ENCODE measurements at places on chromosomes 6 and 20.

DNA sequence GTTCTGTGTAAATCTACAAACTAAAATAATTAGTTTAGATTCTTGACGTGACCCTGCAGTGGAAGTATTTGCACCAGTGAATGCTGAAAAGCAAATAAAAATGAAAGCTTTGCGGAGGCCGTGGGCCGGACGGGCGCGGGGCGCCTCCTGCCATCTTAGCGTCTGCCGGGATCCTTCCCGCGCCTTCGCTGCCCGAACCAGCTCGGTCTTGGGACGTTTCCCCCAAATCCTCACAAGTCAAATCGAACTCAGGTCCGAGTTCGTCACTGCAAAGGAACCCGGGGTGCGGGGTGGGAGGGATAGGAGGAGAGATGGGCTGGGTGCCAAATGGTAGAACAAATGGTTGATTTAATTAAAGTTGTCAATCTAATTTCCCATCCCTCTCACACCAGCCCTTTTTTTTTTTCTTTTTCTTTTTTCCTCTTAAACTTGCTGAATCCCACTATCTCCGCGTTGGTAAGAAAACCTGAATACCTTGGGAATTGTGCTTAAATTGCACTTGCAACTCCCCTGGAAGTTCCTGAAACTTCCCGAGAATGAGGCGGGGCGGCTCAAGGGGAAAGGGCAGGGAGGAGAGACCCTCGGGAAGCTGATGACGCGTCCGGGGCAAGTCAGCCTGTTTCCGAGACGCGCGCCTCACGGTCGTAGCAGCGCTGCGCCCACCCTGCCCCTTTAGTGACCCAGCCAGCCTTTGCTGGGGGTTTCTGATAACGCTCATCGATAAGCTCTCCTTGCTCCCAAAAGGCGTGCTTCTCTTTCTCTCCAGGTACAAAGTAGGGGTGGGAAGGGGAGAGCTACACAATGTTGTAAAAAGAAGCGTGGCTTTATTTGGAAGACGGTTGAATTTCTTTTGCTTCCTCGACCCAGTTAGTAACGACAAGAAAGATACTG, 1.8 kb downstream of the GJA1 start:
- no peak for DNase-seq

DNA sequence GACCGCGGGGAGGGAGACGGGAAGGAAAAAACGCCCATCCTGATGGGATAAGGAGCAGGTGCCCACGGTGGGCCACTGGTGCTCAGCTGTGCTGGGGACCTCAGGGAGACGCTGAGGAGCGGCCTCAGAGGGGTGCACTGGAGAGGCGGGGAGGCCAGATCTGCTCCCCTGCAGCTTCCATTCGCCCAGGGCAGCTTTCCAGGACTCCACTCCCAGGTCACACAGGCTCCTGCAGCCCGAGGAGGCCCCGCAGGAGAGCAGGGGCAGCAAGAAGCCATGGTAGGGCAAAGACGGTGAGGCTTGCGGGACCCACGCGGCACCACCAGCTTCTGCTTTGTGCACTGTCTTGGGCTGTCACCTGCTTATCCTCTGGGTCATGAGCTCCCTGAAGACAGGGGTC, 82.5 kb upstream of the SULF2 start:
- DNase-seq = no peak

- no peak for DNase-seq
Observed at GRCh38 chr20:13131688-13132087, 89.4 kb upstream of the ISM1 start.

DNA sequence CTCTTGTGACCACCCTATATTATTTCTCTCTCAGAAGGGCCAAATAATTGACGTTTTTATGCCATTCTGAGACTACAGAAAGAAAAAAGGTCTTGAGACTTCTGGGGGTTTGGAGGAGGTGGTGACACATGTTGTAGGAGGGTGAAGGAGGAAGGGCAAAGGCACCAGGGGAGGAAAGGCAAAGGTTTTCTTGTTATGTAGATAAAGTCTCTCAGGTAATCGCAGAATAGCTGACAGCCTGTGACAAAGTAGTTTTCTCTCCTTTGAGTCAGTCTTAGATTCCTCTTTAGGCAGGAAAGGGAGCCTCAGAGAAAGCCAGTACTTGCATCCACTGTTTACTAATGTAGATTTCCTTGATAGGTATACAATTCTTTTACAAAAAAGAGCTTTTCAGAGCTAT, 23.6 kb downstream of the OR2B2 start:
- no peak for DNase-seq

GRCh38 chr6:161407115-161407514, 133.3 kb upstream of the AGPAT4 start:
- no peak for DNase-seq

DNA sequence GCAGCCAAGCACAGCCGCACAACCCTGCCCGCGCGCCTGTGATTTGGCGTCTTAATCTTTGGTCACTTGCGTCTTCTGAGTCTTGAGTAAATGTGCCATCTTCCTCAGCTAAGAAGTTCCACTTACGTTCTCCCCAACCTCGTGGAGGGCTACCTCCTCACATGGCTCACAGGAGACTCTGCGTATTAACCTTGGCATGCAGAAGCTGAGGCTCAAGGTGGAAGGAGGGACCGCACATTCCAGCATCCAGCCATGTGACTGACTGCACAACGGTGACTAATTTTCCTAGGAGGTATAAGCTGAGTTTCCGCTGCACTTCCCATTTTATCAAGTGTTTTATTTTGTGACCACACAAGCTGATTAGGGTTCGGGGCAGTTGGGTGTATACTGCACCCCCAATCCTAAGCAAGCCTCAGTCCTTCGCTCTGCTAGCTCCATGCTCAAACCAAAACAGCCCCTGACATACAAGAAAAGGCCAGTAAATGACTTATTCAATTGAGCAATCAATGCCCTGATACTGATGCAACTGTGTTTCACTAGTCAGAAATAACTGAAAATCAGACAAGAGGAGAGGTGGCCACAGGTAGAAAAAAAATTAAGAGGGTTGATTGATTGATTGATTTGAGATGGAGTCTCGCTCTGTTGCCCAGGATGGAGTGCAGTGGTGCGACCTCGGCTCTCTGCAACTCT, 7.0 kb downstream of the BEND3 start:
- DNase-seq = no peak

DNA sequence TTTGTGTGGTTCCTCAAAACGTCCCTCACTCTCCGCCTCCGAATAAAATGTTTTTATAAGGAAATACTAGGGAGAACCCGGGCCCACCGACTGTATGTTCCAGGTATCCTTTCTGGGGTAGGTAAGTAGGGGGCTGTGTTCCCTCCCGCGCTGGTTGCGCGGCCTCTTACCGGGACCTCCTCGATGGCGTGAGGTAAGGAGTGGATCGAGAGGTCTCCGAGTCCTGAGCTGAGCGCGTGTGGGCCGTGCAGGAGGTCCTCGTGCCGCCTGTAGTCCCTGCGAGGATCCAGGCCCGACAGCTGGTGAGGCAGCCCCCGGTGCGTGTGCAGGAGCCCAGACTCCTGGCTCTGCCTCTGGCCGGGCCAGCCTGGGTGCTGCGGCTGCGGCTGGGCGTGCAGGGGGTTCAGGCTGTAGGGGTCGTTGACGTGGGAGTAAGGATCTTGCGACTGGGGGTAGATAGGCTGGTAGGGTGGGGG, 5.1 kb downstream of the TFAP2A start:
- no peak for DNase-seq

GRCh38 chr6:16183187-16183664, 54.3 kb downstream of the MYLIP start:
- no peak for DNase-seq

- DNase-seq = no peak
Observed at GRCh38 chr20:61683721-61684120, 382.0 kb downstream of the TAF4 start.
